ENCODE measurements at places on chromosomes 3 and 15.

DNA sequence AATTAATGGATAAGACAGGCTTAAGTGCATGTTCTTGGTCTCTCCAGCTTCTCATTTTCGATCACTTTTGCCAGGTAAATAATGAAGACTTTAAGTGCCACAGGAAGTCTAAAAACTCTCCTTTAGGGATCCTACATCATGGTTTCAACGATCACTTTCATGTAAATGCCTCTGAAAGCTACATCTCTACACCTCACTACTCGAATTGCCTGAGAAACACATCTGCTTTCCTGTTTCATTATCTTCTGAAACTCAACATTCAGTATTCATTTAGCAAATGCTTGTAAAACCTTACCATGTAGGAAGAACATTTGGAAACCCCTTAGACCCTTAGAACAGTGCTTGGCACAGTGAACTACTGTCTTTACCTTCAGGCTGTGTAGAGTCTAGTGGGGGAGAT, 16.2 kb downstream of the THAP10 start:
- no peak for DNase-seq

DNA sequence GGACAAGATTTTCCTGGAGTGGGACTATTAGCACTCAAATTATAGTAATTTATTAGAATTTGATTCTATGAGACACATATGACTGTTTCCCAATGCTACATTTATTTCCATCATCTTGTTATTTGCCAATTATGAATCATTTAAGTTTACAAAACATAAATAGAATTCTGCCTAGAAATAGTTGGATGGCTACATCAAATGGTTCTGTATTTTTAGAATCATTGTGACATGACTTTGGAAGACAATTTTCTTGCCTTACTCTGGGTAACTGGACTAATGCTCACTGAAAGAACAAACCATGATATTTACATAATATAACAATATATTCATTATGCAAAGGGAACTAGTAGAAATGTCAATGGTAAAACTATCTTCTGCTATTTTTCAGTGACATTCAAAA, 173.5 kb downstream of the ZIC1 start:
- DNase-seq: no peak

GRCh38 chr15:65423976-65424679, 1.4 kb upstream of the IGDCC4 start:
- DNase-seq: no peak

DNA sequence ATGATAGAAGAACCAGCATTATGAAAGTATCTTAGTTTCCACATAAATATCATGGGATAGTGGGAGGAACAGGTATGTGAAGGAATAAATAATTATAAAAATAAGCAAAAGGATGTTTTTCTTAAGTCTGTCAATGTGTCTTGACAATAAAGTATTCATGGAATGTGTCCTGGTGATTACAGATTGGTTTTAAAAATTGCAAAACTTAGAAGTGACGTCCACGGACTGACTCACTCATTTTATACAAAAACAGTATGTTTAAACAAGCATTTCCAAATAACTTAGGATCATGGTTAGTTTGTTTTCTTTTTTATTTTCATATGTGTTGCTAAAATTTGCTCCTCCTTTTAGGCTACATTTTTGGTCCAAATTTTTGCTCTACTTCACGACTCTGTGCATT, 687.0 kb upstream of the NECTIN3 start:
- no peak for DNase-seq

DNA sequence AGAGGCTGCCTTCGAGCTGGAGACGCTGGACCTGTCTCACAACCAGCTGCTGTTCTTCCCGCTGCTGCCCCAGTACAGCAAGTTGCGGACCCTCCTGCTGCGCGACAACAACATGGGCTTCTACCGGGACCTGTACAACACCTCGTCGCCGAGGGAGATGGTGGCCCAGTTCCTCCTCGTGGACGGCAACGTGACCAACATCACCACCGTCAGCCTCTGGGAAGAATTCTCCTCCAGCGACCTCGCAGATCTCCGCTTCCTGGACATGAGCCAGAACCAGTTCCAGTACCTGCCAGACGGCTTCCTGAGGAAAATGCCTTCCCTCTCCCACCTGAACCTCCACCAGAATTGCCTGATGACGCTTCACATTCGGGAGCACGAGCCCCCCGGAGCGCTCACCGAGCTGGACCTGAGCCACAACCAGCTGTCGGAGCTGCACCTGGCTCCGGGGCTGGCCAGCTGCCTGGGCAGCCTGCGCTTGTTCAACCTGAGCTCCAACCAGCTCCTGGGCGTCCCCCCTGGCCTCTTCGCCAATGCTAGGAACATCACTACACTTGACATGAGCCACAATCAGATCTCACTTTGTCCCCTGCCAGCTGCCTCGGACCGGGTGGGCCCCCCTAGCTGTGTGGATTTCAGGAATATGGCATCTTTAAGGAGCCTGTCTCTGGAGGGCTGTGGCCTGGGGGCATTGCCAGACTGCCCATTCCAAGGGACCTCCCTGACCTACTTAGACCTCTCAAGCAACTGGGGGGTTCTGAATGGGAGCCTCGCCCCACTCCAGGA, 21.1 kb downstream of the NRROS start:
- DNase-seq: no peak

- DNase-seq: no peak
Measured at GRCh38 chr15:68337826-68338225, 60.3 kb downstream of the FEM1B start.
